GM12864 (cell line): ENCODE measurements at places on chromosomes 4 and X.

GRCh38 chrX:28910487-28910886, 323.2 kb downstream of the IL1RAPL1 start:
- DNase-seq: no peak

DNA sequence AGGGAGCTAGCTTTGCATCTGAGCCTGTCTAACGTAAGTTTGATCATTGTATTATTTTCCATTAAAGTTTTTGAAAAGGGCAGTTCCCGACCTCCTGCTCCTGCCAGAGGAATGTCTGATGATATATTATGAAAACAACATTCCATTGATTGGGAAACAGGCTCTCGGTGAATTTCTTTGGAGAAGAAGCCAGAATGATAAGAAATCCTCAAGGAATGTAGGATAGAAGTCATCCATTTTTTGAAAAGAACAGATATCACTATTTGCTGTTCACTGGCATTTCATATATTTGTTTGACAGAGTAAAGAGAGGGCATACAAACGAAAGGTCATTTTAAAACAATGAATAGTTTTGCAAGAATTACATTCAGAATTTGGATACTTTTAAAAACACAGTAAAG, 781.0 kb upstream of the HTR2C start:
- DNase-seq: no peak

DNA sequence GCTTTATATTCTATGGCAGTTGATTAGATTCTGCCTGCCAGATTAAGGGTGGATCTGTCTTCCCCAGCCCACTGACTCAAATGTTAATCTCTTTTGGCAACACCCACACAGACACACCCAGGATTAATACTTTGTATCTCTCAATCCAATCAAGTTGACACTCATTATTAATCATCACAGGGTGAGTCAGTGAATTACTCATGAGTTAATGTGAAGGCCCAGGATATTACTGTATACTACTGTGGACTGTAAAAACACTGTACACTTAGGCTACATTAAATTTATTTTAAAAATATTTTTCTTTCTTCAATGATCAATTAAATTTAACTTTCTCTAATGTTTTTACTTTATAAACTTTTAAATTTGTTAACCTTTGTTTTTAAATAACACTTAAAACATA, 87.7 kb downstream of the NAP1L3 start:
- no peak for DNase-seq

DNA sequence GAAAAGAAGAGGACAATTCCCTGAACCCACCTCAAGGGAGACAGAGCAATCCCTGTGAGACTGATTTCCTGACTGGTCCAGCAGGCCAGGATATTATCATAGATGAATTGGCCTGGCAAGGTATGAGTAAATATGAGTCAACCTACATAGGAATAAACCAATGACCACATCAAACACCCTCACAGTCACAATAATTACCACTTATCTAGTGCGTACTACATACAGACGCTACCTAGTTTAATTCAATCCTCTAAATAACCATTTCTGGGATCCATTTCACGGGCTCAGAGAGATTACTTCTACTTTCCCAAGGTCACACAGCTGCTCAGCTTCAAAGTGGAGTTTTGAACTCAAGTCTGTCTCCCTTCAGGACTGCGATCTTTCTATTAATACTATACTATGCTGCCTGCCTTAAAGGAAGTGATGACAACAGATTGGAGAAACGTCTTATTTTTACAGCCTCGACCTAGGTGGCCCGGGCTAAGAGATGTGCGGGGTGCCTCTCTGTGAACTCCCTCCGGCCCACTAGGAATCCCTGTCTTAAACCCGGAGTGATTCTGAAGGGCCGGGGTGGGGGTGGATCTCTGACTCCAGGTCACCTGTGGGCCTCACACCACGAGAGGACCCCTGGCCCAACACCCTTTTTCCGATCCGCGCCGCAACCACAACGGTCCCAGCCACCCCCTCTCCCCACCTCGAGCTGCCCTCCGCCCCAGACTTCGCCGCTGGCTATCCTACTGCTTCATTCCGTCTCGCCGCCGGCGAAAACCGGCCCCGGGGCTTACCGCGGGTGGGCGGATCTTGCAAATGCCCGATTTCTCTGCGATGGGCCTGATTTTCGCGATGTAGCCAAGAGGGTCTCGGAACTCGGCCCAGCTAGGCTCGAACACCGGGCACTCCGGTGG, 800 bp downstream of the KDM5C start:
- no peak for DNase-seq

DNA sequence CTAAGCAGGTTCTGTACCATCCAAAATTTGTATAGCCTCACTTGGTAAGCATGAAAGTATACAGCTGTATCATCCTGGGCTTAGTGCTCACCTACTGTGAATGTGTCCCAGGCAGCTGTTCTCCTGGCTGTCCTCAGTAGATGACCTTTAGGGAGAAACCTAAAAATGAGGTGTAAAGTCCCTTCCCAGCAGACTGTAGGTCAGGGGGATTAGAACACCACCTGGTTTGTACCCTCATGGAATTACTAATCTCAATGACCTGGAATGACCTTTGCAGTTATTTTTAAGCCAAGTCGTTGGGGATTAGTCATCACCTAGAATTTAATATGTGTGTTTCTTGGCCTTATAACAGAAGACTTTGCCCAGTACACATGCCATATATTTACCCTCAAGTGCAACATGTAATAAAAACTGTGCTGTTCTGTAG, 39.1 kb upstream of the MBTPS2 start:
- DNase-seq: no peak

DNA sequence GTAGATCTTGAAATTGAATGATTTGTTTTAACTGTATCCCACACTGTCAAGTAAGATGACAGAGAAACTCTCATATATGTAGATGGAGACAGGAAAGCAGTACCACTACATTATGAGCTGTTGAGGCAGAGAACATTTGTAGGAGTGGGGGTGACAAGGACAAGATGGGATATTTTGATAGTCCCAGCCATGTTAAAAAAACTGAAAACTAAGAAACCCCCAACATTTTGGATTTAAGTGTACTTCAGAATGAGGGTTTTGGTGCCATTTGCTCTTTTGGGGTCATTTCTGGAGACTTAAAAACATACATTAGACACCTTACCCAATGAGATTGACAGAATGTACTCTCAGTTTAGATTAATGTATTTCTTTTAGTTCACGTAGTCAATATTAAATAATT, 149.9 kb upstream of the SLC4A4 start:
- no peak for DNase-seq

DNA sequence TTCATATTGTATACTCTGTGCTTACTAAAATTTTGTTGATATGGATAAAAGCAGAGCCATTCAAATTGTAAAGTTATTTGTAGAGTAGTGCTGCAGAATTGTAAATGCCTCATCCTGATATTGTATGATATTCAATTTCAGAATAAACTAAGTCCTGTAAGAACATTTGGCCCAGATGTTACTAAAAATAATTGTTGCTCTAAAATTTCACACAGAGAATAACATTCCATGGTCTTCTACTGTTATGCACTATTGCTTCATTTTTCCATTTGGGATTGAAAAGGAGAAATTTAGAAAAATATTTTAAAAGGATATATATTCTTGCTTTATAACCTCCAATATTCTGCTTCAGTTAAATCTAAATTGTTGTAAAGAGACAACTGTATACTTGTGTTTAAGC, 195.6 kb downstream of the LARP7 start:
- DNase-seq: no peak

- DNase-seq: no peak
Measured at GRCh38 chr4:13184199-13184598, 299.9 kb downstream of the RAB28 start.
